ENCODE measurements at places on chromosomes 16 and 17. TPM values are rescaled to one million over a fixed set of nuclear protein-coding genes. Genes with fewer than 3 reads are reported as not detected.

The LITAFD gene
- not detected for total RNA-seq

GRCh38 chr17:77231076-77231871 lies 90.5 kb downstream of the SEC14L1 start:
- DNase-seq = peak; percentile 0

- DNase-seq = no peak
These were observed 424 bp downstream of the YBX2 start for GRCh38 chr17:7293816-7294613.

GRCh38 chr16:59684911-59685310 lies 950.8 kb upstream of the GOT2 start:
- no peak for DNase-seq

GRCh38 chr16:23900480-23901177 lies 64.8 kb downstream of the PRKCB start:
- no peak for DNase-seq

- DNase-seq = peak; percentile 72
These were observed 3.4 kb downstream of the SGCA start for GRCh38 chr17:50169121-50169764.

DNA sequence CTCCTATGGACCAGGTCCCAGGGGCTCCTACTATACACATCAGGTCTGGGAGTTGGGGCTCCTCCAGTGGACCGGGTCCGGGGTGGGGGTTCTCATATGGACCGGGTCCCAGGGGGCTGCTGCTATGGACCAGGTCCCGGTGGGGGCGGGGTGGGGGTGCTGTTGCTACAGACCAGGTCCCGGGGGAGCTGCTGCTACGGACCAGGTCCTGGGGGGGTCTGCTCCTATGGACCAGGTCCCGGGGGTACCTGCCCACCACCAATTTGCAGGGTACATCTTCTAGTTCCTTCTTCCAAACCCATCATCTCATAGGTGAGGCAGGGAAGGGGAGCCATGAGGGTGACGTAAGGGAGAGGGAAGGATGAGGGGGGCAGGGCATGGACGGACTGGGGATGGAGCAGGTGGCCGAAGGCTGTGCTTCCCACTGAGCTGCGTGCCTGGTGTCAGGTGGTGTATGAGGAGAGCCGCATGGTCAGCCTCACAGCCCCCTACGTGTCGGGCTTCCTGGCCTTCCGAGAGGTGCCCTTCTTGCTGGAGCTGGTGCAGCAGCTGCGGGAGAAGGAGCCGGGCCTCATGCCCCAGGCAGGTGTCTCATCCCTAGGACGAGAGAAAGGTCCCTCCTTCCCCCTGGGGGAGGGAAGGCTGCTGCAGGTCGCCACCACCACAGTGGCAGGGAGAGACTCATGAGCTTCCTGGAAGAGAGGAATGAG lies 6.6 kb downstream of the ENDOV start:
- DNase-seq = no peak

Measured in Right ventricle myocardium inferior (tissue), 1 donor.